Amygdala (tissue), 56 donors: ENCODE measurements at places on chromosomes 5 and 9.

- DNase-seq, result no peak
Observed at GRCh38 chr9:75445144-75445543, 356.8 kb downstream of the OSTF1 start.

- DNase-seq, result no peak
Observed at GRCh38 chr9:136701668-136702053, 10.7 kb upstream of the DIPK1B start.

GRCh38 chr5:174718880-174719610 is 5.3 kb upstream of the MSX2 start:
- DNase-seq, result no peak

DNA sequence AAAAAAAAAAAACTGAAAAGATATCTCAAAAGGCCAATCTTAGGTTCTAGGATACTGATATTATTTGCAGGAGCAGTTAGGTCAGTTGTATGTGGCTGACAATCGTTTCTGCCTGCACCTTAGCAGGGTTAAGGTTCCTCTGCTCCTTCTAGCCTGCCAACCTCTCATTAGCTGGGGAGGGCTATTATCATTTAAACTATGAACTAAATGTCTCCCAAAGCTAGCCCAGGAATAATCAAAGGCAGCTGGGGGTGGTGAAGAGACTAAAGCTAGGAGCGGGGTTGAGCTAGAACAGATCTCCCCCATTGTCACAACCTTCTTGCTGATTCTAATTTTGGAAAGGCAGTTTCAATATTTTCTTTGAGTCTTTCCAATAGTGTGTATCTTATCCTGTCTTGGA is 99.9 kb downstream of the ICE1 start:
- DNase-seq, result no peak

- DNase-seq, result no peak
Observed at GRCh38 chr5:77893225-77893860, 117.2 kb upstream of the TBCA start.

GRCh38 chr9:108838017-108838416 is 17.8 kb downstream of the ACTL7B start:
- DNase-seq, result no peak

DNA sequence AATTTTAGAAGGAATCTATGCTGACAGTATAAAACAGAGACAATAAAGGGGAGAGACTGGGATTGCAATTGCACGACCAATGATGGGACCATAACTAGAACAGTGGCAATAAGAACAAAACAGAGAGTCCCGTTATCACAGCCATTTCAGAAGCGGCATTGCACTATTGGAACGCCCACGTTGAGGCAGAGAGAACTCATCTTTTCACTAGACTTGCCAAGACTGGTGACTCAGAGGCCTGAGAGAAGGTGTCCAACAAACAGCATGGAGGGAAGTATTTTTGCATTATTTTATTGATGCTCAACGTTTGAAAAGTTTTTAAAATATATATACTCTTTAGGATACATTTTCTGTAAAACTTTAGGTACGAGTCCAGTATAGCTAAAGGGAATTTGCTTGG is 737.7 kb downstream of the TLE1 start:
- DNase-seq, result no peak

DNA sequence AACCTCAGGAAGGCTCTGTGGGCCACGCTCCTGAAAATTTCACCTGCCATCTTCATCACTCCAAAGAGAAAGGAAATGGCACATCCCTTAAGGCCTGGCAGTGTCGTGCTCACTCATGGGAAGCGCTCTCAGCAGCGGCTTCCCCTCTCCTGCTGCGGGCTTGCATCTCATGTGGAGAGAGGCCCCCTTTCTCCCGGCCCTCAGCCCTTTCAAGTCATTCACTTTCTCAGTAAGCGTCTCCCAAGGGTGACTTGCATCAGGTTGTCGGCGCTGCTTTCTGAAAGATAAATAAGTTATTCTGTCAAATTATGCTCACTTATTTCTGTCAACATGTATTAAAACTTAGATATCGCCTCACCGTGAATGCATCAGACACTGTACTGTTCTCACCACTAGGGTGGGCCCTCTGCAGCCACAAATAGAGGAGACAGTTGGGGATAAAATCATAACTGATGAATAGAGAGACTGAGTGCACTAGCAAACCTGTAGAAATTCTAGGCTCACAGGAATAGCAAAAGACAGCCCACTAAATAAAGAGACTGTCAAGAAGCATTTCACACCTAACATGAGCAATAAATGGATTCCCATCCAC is 174.6 kb downstream of the RFK start:
- DNase-seq, result no peak

DNA sequence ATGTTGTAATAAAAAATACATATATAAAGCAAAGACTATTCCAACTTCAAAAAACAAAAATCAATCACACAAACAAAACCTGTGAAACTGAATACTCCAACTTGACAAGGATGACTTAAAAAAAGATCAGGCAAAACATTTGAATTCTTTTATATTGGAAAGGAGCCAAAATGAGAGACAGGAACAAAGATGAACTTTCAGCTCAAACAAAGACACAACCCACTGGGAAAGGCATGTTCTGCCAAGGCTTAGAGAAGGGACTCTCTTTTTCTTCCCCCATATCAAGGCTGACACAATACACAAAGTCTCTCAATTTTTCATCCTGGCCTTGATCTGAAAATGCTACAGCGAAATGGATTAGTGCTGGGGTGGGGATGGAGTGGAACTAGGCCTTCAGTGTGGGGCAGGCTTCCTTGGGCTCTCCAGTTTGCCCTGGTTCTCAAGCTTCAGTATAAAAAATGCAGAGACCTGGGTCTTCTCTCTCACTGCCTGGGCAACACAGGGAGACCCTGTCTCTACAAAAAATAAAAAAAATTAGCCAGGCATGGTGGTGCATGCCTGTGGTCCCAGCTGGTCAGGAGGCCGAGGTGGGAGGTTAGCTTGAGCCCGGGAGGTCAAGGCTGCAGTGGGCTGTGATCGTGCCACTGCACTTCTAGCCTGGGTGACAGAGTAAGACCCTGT is 11.6 kb upstream of the FAM169A start:
- DNase-seq, result no peak

DNA sequence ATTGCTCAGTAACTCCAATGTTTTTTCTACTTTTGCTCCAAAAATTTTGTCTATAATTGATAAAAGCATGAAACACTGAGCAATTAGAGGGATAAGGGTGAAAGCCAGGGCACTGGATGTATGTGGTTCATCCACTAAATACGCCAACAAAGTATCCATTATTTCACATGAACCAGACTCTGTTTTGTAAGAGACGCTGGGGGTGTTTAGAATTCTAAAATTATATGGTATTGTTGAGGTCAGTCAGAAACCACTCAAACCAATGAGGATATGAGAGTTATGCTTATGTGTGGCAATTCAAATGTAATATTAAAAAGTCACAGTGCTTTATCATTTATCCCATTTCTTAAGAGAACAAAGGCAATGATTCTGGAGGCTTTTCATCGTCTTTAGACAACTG is 220.2 kb downstream of the EFNA5 start:
- no peak for DNase-seq
